ENCODE measurements at places on chromosomes 3 and 15. TPM values are rescaled to one million over a fixed set of nuclear protein-coding genes. Genes with fewer than 3 reads are reported as not detected.

LEKR1 gene
- total RNA-seq: 0.82 TPM

LRRC2 gene
- total RNA-seq: 2.4 TPM

DNA sequence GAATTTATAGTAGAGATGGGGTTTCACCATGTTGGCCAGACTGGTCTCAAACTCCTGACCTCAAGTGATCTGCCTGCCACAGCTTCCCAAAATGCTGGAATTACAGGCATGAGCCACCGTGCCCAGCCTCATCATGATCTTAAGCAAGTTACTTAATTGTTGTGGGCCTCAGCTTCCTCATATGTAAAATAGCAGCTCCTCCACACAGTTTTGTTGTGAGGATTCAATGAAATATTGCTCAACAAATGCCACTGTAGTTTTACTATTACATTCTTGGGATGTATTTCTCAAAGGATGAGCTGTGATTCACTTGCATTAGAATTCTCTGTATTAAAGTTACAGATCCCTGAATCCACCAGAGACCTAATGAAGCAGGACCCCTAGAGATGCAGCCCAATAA lies 168.8 kb downstream of the ADAMTS9 start:
- no peak for DNase-seq

DNA sequence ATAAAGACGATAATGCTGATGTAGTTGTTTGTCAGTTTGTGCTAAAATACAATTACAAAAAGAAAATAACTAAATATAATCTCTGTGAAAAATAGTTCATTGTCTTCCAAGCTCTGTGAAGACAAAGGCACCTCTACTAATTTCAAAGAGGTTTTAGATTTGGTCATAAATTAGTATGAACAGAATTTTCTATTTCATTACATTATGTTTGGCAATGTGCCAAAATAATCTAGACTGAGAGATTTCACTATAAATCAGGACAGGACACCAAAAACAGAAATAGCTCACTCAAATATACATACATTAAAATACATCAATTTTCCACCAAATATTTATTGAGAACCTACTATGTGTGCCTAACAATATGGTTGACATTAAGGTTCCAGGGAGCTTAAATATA lies 264.9 kb upstream of the CCDC54 start:
- DNase-seq: no peak

DNA sequence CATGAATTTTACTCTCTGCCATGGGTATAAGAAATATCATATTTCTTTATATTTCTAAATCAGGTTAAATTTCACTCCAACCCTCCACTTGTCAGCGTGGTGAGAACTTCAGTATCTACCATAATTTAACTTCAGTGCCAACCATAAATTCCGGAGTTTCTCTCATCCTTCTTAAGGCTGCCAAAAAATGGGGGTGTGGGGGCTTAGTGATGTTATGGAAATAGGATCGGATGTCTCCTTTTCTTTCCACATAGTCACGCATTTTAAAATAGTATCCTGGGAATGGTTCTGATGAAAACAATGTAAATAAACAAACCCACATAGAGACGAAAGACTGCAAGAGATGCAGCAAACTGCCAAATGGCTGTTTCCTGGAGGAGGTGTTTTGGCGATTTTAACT lies 12.9 kb upstream of the FAM3D start:
- no peak for DNase-seq

DNA sequence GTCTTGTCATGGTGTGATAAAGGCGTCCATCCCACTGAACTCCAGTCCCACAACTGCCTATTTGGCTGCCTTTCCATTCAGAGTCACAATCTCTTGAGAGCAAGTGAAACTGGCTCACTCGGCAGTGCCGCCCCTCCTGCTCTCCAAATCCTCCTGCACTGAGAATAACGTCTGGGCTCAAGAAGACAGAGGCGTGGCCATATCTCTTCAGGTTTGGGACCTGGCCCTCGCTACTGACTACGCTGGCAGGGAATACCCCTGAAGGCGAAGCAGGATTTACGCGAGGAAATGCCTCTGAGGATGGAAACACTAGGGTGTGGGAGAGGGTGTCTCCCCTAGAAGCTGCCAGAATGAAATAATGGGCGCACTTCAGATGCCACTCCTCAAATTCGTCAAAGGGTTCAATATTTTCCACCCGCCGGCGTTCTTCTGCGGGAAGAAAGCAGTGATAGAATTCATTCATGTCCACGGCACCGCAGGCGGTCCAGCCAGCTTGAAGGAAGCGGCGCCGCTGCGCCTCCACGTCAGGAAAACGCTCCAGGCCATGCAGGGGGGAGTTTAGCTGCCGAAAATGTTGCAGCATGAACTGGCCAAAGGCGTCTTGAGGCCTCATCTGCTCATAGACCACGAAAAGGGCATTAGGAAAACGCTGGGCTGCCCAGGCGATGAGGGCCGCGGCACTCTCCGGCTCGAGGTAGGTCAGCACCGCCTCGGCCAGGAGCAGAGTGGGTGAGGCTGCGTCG lies 985 bp downstream of the LCMT2 start:
- no peak for DNase-seq

DNA sequence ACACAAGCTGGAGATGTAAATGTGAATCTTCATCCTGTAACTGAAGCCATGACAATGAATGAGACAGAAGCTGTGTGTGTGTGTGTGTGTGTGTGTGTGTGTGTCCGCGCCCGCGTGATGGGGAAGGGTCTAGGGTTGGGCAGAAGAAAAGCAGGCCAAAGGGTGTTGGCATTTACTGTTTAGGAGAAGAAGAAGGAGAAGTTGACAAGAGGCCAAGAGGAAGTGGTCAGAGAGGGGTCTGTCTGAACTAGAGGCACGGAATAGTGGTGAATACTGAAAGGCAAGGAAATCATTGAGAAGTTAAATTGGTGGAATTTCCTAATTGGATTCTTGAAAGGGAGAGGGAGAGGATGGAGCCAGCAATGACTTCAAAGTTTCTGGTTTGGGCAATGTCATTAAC lies 5.6 kb upstream of the NCEH1 start:
- no peak for DNase-seq
